ENCODE measurements at places on chromosomes 4 and X. TPM values are rescaled to one million over a fixed set of nuclear protein-coding genes. Genes with fewer than 3 reads are reported as not detected.

GRCh38 chrX:24498181-24498580 is 33.1 kb downstream of the PDK3 start:
- no peak for DNase-seq

DNA sequence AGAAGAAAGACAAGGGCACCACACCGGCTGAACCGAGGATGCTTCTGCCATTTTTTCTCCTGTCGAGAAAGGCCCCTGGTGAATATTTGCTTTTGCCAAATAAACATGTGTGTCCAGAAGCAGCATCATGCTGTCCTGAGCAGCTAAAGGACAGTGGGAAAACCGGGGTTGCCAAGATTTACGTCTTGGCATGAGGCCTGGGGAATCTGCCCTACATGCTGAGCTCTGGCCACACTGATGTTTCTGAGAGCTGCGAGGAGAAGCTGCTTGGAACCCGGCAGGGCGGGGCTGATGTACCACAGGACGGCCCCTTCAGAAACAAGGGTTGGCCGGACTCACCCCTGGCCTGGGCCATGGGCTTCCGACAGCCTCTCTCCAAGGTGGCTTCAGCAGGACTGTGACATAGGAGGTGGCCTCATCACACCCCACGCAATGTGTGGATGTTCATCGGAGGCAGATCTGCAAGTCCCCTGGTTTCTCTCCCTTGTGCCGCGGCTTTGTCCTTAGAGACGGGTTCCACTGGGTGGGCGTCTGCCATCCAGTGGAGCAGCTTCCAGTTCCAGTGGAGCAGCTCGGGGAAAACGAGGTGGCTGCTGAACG is 42.2 kb upstream of the SORCS2 start:
- no peak for DNase-seq

- DNase-seq: no peak
These were observed at the start of gene CAPN6 for GRCh38 chrX:111270339-111270738. Gene CAPN6 (minus strand): TSS chrX:111270483. CDS start chrX:111263936, 6,547 bp downstream.

DNA sequence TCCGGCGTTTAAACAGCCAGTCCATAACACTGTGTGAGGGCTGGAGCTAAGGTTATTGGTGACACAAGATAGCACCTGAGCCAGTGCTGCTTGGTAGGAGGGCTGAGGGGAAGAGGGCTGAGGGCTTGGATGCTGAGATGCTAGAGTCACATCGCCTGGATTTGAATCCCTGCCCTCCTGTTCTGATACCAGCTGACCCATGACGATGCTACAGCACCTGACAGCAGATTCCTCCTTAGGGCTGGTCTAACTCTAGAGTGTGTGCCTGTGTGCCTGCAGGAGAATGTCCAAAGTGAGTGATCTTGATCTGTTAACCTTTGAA is 102.5 kb downstream of the PTTG2 start:
- no peak for DNase-seq

DNA sequence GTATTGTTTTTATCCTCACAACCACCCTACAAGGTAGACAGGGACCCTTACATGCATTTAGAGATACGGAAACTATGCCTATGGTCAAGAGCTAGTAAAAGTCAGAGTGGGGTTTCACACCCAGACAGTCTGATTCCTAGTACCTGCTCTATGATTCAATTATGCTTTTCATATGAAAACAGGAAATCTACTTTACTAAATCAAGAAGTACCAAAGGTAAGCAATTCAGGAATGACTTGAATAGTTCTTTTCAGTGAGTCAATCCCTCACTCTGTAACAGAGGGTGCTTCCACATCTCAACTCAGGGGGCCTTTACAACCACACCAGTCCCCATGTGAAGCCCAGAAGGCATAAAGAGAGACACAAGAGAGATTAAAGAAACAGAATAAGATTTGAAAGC is 191.4 kb downstream of the PPP3CA start:
- no peak for DNase-seq

- DNase-seq: no peak
These were observed 68.4 kb downstream of the NSG1 start for GRCh38 chr4:4455210-4455865.

DNA sequence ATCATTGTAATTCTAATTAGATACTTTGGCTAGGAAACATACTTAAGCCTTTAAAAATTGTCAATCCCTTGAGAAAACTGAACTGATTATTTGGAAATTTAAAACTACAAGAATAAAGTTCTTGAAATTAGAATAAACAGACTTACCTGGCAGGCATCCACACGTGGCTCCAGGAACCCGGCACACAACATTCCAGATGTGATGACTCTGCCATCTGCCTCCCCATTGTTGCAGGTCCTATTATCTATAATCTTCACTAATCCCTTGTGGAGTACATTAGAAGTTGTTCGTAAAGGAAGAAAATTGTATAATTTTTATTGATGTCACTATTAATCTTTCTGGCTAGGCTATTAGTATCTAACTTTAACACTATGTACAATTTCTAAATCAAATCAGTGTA is 16.2 kb upstream of the GNRHR start:
- DNase-seq: no peak

- no peak for DNase-seq
These were observed 4.2 kb upstream of the TMEM154 start for GRCh38 chr4:152684007-152684406.

GRCh38 chr4:87995435-87995834 is 12.0 kb upstream of the PKD2 start:
- DNase-seq: no peak

DNA sequence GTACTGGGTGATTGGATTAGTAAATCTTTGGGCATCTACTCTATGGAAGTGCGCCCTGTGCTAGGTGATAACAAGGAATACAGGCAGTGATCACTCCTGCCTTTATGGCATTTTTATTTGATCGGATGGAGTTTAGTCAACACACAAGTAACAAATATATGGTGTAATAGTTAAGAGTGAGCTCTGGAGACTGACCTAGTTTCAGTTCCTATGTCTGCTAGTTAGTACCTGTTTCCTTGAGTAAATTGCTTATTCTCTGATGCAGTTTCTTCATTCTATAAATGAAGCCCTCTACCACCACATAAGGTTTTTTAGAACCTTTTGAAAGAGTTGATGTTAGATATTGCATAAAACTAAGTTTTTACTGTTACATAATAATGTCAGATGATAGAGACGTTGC is 134.6 kb downstream of the KDM6A start:
- no peak for DNase-seq

DNA sequence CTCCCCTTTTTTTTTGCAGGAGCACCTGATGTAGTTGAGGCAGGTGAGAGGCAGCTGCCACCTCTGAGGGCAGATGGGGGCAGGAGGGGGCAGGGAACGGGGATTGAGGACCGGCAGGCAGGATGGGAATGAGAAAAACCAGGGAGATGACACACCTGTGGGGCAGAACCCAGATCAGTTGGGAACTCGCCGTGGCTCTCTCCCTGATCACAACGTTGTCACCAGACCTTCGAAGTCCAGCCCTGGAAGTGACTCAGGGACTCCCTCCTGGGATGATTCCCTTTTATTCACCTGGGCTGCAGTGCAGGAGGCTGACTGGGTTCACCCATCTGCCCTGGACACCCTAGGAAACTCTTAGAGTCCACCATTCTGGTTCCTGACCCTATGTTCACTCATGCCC is 127.2 kb downstream of the MXRA5 start:
- no peak for DNase-seq

DNA sequence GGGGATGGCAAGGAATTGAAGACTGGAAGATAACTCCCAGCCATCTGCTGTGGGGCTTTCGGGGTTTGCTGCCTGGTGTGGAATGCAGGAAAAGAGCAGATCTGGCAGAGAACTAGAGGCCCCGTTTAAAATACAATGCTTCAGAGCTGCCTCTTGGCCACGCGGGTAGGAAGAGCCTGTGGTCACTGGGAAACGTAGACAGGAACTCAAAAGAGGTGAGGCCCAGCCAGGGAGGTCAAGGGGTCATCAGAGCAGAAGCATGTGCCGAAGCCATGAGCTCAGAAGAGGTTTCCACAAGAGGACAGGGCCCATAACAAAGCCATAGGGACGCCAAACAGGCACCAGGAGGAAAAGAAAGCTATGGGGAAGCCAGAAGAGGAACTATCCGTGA is 14.5 kb upstream of the STS start:
- DNase-seq: no peak

DNA sequence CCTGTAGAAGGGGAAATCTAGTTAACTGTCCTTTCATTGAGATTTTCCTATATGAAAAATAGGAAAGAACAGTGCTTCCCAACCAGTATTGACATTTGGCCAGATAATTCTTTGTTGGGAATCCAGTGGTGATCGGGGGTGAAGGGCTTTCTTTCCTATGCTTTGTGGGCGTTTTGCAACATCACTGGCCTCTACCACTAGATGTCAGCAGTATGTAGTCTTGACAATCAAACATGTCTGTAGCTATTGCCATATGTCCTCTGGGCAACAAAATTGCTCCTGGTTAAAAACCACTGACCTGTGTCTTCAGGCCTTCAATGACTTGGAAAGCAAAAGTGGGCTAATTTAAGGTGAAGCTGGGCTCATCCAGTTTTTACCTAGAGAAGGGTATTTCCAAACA is 658.5 kb downstream of the DACH2 start:
- no peak for DNase-seq

DNA sequence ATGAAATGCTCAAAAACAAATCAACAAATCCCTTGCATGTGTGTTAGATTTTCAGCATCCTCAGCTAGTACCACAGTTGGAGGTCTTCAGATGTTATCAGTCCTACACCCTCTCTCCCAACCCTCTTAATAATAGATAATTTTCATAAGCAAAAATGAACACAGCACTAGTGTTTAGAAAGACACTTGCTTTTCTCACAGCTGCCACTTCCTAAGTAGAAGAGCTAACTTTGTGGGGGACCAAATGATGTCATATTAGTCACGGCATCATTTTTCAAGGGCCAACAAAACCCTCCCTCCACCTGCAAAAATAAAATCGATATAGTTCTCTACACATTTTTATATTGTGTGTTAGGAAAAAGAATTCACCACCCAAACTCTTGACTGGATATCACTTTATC is 163.5 kb upstream of the GYPA start:
- DNase-seq: no peak

- DNase-seq: no peak
These were observed 443.6 kb upstream of the PITX2 start for GRCh38 chr4:111066447-111066846.

DNA sequence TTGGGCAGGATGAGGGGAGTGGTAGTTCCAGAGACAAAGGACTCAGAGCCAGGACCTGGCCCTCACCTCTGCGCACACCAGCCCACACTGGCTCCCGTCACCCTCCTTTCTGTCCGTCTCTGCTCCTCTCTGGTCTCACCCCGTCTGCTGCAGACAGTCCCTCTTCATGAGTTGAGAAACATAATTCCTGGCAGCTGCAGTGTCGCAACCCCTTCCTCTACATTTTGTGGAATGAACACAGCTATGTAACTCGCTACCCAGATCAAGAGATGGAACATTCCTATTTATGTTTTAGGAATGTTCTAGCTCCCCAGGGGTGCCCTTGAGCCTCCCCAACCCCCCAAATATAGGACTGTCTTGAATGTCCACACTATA is 59.3 kb downstream of the SHROOM2 start:
- no peak for DNase-seq

DNA sequence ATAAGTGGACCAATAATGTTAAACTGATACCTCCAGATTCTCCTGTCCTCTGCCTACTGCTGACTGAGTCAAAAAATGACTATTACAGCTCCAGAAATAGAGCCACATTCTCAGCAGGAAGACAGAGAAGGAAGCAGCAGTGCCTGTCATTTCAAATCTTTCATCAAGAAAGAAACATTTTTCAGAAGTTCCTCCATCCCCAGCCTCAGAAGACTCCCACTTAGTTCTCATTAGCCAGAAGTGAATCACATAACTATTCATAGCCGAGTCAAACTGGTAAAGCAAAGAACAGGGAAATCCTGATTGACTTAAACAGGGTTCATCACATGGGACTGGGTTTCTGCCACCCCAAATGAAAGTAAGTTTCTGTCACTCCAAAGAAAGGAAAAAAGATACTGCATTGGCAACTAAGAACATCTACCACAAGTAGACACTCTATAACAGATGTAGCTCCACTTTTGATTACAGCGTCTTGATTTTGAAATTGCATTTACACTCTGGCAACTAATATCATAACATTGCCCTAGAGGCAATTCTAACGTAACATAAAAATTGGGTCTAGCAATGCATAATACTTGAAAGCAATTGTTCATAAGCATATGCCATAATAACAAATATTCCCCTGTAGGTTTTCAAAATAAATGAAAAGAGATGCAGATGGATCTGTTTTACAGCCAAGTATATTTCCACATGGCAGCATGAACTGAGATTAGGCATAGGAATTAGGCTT is 599.8 kb downstream of the GALNTL6 start:
- DNase-seq: no peak

GRCh38 chrX:20067709-20068561 is 48.8 kb downstream of the MAP7D2 start:
- DNase-seq: peak; percentile 3

DNA sequence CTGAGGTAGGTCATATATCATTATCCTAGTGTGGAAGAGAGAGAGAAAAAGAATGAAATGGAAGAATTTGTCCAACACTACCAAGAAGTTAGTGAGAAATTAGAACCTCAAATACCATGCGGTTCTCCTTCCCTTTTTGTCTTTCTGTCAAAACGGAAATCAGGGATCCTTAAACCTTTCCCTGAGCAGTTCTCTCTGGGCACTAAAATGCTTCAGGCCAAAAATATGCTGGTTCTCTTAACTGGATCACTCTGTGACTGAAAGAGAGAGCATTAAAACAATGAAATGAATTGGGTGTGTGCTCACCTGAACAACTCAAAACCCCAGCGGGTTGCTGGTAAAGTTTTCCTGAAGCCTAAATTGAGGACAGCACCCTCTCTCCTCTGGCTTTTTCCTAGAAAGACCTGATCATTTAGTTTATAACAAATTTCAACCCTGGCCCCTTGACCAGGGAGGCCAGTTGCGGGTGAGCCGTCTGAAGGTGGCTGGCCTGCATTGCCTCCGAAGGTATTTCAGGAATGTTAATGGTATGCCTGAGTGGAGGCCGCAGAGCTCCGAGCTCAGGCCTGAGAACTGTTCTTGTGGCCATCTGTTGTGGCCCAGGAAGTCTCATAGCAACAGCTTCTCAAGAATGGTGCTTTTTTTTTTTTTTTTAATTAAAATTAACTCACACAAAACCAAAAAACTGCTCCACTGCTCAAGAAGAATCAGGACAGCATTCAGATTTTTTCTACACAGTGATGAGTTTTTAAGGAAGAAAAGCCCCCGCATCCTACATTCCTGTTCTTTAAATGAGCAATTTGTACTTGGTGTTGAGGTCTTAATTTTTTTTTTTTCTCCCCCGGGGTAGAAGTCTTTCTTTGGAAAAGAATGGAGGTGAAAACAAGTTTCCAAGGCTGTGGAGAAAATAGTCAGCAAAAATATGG is 155.1 kb downstream of the SHROOM3 start:
- DNase-seq: no peak

SPANXD gene
- not detected for total RNA-seq

TENM3 gene
- 8.0 TPM for total RNA-seq

PAGE4 gene
- total RNA-seq: not detected

GLRA3 gene
- not detected for total RNA-seq

UGT2B11 gene
- not detected for total RNA-seq

CXCL11 gene
- total RNA-seq: not detected

ZCCHC12 gene
- not detected for total RNA-seq

CLDN34 gene
- not detected for total RNA-seq

CDS1 gene
- 0.27 TPM for total RNA-seq

MTNR1A gene
- not detected for total RNA-seq

Data from thoracic aorta (tissue), 2 donors.